ENCODE measurements at places on chromosomes 6 and 20. TPM values are rescaled to one million over a fixed set of nuclear protein-coding genes. Genes with fewer than 3 reads are reported as not detected.

GRCh38 chr6:142860498-142860897 lies 84.5 kb downstream of the HIVEP2 start:
- DNase-seq = no peak

DNA sequence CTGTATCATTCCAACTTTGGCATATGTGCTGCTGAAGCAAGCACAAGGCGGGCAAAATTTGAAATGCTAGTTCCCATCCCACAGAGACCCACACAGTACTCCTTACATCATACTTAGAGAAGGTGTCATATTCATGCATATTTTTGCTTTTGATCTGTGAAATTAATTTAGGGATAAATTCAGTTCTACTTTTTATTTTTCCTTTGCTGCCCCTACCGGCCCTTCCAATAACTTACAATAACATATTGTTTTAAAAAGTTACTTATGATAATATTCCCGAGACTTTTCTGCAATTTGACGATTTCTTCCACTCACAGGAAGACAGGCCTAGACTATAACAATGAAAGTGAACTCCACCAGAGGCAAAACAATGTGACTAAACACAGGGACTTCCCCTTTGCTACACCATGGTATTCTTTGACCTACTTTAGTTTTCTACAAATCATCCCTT lies 35.0 kb downstream of the SESN1 start:
- no peak for DNase-seq

GRCh38 chr20:58229198-58229798 lies 845 bp upstream of the ANKRD60 start:
- DNase-seq = no peak

- DNase-seq = no peak
Measured at GRCh38 chr20:50356962-50357782, 153.0 kb upstream of the PTPN1 start.

- no peak for DNase-seq
Measured at GRCh38 chr6:96246563-96246962, 230.8 kb downstream of the FUT9 start.

GRCh38 chr6:104580452-104580851 lies 279.3 kb downstream of the HACE1 start:
- DNase-seq = no peak

- no peak for DNase-seq
Measured at GRCh38 chr20:40754339-40754943, 65.4 kb upstream of the MAFB start.

- no peak for DNase-seq
Measured at GRCh38 chr6:133301835-133302234, 60.7 kb downstream of the EYA4 start.

DNA sequence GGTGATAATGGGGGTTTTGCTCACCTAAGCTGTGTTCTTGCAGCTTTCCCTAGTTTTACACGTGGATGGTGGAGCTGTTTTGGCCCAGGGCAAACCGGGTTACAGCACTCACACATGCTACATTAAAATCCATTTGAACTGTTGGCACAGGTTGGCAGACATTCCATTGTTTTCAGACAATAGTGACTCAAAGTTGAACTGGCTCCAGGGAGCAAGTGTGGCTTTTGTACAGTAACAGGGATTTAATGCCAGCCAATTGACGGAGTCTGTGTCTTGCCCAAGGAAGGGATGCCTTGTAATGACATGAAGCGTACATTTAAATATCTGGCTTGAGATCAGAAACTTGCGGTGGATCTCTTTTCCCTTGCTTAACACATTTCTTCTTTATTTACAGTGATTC lies 183.1 kb downstream of the DTNBP1 start:
- no peak for DNase-seq

DNA sequence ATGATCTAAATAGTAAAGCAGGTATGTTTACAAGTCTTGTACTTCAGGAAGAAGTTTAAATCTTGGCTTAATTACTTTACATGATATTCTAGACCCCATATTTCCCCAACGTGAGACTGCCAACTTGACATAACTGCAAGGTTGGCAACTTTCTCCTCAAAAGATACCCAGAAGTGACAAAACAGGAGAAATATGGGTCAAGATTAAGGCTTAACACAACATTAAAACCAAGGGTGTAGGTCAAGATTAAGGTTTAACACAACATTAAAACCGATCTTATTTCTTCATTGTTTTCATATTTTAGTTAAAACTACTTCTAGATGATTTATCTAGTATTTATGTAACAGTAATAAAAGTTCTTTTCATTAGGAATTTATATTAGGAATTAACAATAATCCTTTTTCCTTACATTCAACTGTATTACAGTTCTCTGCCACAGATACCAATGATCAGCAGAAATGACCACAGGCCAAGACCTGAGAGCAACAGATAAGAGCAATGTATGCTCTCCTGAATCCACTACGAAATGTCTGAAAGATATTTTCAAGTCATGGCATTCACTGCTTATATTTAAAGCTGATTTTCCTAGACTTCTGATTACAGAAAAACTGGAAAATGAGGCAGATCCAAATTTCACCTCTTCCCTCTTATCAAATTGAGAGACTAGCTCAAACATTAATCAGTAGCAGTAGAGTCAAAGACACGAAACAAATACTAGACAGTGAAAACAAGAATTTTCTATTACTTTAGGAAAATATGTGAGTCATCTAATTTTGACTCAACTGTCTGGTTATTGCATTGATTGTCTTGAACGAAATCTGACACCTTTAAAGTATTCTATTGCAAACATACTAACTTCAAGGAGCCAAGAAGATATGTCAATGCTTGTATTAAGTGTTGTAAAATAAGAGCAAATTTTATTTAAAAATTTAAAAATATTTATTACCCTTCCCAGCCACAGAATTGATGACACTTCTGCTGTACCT lies 72.3 kb downstream of the RNGTT start:
- DNase-seq = no peak

DNA sequence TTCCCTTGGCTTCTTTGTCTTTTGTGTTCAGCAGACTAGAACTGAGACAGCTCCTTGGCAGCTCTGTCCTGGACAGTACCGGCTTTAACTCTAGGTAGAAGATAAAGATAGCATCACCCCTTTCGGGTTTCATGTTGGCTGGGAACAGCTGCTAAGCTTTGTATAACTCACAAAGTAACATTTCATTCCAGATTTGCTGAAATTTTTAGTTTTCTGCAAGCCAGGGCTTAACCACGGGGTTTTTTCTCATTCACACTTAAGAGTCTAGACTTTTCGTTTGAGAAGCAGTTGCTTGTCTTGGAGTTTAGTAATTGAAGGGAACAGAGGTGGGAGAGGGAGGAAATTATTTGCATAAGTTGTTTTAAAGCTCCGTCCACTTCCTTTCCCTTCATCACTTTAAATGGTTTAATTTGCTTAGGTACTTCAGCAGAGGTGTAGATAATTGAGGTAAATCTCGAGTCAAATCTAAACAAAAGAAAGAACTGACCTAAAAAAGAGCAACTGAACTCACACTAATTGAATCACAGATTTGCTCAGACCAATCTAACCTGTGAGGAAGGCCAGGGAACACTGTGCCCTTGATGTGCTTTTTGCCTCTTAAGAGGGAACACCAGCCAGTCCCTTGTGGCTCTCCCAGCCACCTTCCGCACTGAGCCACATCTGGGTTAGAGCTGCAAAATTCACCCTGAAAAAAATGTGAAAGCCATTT lies 48.3 kb downstream of the RREB1 start:
- DNase-seq = no peak

- DNase-seq = no peak
Measured at GRCh38 chr6:26187981-26188635, 100.9 kb downstream of the HFE start.

DNA sequence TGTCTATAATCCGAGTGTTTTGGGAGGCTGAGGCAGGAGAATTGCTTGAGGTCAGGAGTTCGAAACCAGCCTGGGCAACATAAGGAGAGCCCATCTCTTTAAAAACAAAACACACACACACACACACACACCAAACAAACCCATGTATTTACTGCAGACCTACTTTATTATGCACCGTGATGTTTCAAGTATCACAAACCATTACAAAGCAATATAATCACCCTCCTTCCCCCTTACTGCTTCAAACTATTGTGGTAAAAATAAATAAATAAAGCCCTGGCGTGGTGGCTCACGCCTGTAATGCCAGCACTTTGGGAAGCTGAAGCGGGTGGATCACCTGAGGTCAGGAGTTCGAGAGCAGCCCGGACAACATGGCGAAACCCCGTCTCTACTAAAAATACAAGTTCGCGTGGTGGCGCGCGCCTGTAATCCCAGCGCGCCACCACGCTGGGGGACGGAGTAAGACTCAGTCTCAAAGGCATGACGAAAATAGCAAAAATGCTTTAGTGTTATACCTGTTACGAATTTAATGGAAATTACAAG lies 1.5 kb downstream of the TBCC start:
- DNase-seq = no peak

DNA sequence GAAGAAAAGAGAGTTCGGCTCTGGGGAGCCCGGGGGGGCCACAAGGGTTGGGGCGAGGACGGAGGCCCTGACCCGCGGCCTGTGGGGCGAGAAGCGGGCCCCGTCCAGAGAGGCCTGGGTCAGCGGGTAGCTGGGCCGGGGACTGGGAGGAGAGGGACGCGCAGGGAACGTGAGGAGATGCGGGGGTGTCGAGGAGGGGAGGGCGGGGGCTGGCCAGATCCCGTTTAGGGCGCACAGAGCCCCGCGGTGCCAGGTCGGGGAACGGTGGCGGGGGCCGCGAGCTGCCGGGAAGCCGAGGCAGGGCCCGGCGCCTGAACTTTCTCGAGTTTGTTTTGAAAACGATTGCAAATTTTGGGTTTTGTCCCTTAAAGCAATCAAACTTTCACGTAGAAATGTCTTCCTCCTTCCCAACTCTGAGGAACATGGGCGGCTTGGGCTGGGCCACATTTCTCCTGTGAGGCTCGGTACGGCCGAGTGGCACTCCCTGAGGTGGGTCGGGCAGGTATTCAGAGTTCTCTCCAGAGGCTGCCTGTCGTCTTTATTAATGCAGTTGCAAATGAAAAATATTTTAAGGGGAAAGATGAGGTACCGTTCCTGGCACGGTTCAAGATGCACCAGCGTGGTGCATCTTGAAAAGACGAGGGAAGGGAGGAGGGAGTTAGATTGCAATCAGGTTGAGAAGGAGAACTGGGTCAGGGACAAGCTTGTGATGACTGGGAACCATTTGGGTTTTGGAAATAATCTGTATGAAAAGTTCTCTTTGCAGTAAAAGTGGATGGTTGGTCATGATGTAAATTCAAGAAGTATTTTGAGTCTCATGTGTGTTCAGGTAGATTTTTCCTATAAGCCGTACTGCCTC lies 972 bp downstream of the RNF8 start:
- no peak for DNase-seq

GRCh38 chr6:53718597-53719460 lies 53.3 kb upstream of the KLHL31 start:
- DNase-seq = no peak

DNA sequence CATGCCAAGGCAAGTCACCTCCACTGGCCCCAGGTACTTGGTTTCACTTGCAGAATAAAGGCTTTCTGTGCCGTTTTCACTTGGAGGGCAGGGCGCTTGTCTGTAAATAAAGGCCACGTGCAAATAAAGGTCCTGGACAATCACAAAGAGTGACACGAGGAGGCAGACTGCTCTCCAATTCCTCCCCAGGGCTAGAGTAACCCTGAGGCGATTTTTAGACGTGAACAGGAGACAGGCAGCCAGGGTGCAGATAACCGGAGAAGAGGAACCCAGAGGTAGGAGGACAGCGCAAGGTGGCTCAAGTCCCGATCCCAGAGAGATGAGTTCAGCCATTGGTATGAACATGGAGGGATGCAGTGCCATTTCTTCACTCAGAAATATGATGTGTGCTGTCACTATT lies 327.4 kb downstream of the KIF16B start:
- DNase-seq = no peak

GRCh38 chr20:62786157-62786556 lies 10.1 kb upstream of the MRGBP start:
- no peak for DNase-seq

DNA sequence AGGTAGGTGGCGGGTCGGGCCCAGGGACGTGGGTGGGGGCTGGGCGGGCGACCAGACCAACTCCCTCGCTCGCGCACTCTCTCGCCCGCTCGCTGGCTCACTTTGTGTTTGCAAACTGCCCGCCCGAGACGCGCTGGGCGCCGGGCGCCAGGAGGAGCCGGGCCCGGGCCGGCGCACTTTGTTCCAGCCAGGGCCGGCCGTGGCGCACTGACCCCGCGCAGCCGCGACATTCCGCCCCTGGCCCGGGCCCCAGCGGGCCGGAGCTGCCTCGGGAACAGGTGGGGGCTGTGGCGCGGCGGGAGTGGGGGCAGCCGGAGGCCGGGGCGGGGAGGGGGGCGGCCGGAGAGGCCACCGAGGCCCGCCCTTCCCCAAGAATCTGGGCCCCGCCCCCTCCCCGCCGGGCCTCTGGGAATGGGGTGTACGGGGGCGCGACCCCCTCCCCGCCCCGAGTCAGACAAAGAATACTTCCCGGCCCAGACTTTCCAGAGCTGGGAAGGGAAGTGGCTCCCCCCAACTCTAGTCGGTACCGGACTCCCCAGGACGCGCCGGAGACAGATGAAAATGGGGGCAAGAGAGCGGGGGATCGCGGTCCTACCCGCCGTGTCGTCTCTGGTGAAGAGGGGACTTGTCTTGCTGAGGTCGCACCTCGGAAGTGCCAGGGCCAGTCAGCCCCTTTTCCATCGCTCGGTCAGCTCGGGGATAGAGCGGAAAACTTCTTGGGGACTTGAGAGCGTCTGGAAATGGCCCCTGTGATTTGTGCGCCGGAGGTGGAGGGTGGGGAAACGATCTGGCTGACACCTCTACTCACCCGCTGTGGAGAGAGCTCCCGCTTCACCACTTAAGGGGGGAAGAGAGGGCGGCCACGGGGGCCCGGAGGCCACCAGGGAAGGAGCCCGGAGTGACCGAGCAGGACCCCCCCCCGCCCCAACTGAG lies 951 bp downstream of the FOXP4 start:
- DNase-seq = no peak

GRCh38 chr6:16901782-16902181 lies 140.5 kb upstream of the ATXN1 start:
- peak; percentile 74 for DNase-seq

- no peak for DNase-seq
Measured at GRCh38 chr20:23155141-23155590, 69.0 kb upstream of the CD93 start.

DNA sequence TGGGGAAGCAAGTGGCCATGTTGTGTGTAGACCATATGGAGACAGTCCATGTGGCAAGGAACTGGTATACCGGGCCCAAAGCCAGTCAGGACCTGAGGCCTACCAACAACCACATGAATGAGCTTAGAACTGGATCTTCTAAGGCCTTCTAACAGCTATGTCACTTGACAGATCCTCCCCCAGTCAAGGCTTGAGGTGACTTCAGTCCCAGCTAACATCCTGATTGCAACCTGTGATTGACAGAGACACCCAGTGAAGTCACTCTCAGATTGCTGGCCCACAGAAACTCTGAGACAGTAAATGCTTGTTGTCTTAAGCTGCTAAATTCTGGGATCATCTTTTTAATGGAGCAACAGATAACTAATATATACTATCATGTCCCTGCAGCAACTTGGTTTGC lies 32.9 kb downstream of the AHI1 start:
- DNase-seq = no peak

Gene LAMA2
- total RNA-seq = 88.8 TPM

Gene GABBR1
- total RNA-seq = 106 TPM

Gene DACT2
- total RNA-seq = 1.9 TPM

Gene BMP6
- total RNA-seq = 9.0 TPM

Gene GPR6
- total RNA-seq = not detected

Gene TAGAP
- total RNA-seq = 8.0 TPM

Gene ZNF831
- total RNA-seq = 0.36 TPM

Gene HDAC2
- total RNA-seq = 62.9 TPM

Gene TUBB1
- 1.0 TPM for total RNA-seq

Gene C20orf141
- total RNA-seq = not detected

Gene CCN5
- total RNA-seq = 147 TPM

Gene VSTM2L
- total RNA-seq = 1.6 TPM

Gene PNLDC1
- not detected for total RNA-seq

Gene CLIC5
- 42.6 TPM for total RNA-seq
